ENCODE measurements at places on chromosomes 2 and 18.

DNA sequence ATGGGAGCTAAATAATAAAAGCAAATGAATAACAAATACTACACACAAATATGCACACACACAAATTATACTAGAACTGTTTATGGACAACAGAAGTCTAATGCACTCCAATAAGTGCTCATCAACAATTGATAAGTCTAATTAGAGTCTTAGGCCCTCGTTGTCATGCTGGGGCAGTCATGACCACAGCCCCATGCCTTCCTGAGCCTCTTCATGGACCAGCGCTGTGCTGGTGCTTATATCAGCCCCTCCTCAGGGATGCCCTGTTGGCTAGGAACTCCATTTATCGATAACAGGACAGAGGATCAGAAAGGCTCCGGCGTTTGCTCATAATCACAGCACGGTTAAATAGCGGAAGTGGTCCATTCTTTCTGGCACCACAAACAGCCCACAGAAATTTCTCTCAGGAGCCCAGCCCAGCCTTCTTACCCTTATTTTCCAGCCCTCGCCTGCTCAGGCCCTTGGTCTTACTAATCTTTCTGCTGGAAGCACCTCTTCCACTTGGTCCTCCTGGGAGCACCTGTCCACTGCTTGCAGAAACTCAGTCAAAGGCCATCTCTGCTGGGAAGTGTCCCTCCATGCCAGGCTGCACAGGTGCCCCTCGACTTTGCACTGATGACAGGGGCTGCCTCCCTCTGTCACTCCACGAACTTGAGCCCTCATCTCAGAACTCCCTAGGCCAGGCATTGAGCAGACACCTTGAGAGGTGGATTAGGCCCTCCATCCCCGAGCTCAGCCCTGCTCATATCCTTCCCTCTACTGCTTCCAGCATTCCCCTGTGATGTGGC is 500.2 kb upstream of the HS6ST1 start:
- no peak for DNase-seq

GRCh38 chr18:22055466-22056238 is 113.7 kb upstream of the GATA6 start:
- DNase-seq = no peak

DNA sequence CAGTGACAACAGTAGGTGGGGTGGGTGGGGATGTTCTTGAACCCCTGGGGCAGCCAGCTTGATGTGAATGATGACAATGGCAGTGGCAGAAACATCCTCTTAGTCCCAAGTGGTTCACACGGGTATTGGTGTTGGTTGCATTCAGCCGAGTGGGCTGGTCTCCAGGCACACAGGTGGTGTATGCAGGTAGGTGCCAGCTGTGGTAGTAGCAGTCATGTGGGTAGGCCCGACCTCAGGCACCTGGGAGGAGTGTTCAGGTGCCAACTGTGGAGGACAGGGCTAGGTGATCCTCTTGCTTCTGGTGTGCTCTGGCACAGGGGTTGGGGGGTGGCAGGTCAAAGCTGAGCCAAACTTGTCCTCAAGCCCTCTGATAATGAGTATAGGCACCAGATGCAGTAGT is 327.6 kb upstream of the CYP26B1 start:
- DNase-seq = no peak

- DNase-seq = no peak
Observed at GRCh38 chr2:200159829-200160781, 146.4 kb upstream of the SPATS2L start.

GRCh38 chr2:36741188-36741837 is 44.8 kb downstream of the VIT start:
- DNase-seq = no peak

- DNase-seq = no peak
Observed at GRCh38 chr2:239936838-239937581, 88.1 kb downstream of the NDUFA10 start.

Measured in retina (tissue), 1 donor.